Esophagus muscularis mucosa (tissue), 4 donors: ENCODE measurements at places on chromosomes 1 and 21. TPM values are rescaled to one million over a fixed set of nuclear protein-coding genes. Genes with fewer than 3 reads are reported as not detected.

ADGRB2 gene
- total RNA-seq: 0.83 TPM

DNA sequence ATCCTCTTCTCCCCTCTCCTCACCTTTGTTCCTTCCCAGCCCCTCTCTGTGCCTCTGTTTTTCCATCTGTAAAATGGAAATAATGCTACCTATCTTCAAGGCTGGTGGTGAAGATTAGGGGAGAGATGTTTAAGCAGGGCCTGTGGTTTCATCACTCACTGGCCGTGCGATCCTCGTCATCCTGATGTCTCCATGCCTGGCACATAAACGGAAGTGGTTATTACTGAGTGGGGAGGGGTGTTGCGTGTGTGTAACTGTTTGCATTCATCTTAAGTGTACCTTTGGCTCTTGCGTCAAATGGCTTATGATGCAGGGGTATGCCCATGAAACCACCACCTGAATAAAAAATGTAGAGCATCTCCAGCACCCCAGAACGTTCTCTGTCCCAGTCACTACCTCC is 17.2 kb upstream of the C1QA start:
- DNase-seq: no peak

DNA sequence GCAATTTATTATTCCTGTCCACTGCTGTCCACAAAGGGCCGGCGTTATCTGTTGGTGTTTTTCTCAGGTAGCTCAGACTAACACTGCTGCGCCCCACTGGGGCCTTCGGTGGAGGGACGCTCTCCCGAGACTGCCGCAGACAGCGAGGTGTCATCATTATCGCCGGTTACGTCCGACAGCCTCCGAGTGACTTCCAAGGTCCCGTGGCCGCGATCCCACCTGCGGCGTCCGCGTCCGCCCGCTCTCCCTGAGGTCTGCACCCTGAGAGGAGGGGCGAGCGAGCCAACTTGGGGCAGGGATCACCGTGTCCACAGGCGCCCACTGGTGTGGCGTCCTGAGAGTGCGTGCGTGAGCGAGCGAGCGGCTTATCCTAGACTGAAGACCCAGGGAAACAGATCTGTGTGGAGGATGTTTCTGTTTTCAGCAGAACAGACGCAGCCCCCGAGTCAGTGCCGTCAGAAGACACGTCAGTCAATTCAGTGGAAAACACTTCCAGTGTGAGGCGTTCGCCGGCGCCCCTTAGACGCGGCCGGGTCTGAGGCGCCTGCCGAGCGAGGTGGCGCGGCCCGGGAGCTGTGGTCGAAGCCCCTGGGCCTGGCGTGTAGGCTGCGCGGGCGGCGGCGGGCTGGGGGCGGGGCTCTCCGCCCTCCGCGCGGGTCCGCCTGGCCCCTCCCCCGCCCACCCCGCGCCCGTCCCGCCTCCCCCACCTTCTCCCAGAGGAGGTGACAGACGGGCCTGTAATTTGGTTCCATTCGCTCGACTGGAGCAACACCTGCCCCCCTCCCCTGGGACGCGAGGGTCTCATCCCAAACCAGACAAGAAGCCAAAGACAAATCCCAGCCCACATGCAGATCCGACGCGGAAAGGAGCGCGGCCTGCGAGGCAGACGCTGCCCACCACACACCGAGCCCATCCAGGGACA is 12.6 kb downstream of the NHLH2 start:
- DNase-seq: no peak

CHODL gene
- total RNA-seq: 4.1 TPM

RAB7B gene
- 0.32 TPM for total RNA-seq

DNA sequence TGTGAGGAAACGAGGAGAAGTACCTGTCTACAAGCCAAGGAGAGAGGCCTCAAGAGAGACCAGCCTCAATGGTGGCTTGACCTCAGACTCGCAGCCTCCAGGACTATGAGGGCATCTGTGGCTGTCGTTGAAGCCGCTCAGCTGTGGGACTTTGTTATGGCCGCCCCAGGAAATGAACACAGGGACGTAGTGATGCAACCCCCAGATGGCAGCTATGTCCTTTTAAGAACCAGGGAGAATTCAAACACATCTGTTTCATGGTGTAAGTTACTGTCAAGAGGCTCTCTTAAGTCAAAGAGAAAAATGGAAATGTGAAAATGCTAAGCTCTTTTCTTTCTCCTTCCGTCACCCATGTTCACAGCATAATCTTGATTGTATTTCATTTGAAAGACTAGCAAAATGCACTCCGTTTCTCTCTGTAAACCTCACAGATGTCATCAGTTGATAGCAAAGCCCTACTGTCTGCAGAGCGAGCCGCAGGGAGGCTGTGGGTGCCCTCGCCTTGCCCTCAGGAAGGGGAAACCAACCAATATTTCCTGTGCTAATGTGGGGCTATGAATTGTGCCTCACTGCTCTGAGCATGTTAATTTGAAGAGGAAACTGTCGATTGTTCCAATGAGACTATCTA is 21.3 kb downstream of the UBASH3A start:
- no peak for DNase-seq
